ENCODE measurements at places on chromosomes 4 and X.

DNA sequence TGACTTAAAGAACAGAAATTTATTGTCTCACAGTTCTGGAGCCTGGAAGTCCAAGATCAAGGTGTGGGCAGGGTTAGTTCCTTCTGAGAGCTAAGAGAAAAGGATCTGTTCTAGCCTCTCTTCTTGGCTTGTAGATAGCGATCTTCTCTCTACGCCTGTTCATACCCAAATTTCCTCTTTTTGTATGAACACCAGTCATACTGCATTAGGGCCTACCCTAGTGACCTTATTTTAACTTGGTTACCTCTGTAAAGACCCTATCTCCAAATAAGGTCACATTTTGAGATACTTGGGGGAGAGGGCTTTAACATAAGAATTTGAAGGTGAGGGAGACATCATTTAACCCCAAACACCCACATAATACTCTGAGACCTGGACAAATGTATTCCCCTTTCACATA is 55.6 kb upstream of the SPP1 start:
- no peak for DNase-seq

DNA sequence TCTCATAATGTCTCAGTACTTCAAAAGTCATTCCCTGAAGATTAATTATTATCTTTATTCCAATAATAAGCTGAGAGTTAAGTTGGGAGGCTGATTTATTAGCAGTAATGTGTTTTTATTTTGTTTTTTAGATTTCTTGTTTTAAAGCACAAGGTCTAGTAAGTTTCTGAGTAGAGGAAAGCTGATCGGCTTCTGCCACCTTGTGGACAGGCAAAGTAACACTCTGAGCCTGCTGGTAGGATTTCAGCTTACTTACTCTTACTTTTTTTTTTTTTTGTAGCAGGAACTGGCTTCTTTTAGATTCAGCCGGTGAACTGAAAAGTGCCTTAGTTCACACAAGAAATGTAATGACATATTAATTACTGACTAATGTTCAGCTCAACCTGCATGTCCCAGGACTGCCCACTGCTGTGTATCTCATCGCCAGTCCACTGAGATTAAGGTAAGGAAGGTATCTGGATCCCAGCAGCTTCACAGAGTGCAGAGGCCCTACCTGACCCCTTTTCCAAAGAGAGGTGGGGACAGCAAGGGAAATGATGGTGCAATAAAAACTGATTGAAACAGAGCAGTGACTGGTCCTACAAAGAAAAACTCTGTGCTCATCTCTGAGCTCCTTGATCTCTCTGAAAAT is 126.5 kb downstream of the ADGRA3 start:
- peak; percentile 29 for DNase-seq

- no peak for DNase-seq
Measured at GRCh38 chrX:140711894-140712293, 2.3 kb downstream of the LINC00632 start.

DNA sequence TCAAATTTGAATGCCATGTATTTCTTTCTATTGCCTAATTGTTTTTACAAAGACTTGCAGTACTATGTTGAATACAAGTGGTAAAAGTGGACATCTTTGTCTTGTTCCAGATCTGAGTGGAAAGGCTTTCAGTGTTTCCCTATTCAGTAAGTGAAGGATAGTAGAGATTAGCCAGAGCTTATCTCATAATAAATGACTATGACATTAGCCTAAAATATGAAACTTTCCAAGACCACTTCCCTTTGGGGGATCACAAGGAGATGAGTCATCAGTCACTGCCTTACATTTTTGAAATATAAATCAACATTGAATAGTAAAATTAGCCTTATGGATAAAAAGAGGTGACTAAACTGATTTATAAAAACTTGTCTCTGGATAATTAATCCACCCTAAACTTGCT is 554.1 kb upstream of the MAGEB2 start:
- no peak for DNase-seq

- no peak for DNase-seq
Measured at GRCh38 chrX:55074851-55075467, at the start of gene PAGE2B. Gene PAGE2B, plus strand, starts transcription at chrX:55075030. Its CDS starts 1,012 bp downstream, at chrX:55076042.

DNA sequence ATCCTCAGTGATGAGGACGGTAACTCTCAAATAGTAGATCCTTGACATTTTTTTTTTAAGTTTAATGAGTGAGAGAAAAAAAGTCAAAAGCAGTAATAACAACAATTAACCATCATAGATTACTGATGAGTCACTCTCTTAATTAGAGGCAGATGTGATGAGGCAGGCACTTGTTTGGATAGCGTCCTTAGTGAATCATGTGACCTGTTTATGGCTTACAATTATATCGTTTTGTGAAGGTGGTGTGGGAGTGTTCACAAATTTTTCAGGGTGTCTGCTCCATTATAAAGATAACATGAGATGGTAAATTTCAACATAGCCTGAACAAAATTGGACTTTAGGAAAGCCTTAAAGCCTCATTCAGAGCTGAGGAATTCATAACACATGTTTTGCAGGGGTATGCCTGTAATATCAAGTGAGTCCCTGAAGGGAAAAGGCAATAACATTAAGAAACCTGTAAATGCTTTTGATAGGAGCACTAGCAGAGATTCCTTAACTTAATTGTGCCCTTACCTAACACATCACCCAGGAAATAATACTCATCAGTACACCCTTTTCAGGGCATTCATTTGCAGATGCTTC is 51.9 kb upstream of the XIAP start:
- no peak for DNase-seq

GRCh38 chr4:79632114-79632513 is 224.1 kb upstream of the GK2 start:
- DNase-seq: no peak

- no peak for DNase-seq
Measured at GRCh38 chr4:121551271-121551670, 145.5 kb downstream of the ANXA5 start.

DNA sequence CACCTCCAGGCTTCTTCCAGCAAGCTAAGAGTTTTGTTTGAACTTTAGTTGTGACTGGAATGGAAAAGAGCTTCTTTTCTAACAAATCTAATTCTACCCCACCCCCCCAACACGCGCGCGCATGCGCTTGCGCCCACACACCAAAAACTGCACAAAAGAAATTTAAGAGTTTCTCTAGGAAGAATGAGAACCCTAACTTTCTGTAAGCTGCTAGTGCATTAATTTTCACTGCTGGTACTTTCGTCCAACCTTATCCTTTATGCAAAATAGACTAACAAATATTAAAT is 9.0 kb upstream of the INTU start:
- no peak for DNase-seq

DNA sequence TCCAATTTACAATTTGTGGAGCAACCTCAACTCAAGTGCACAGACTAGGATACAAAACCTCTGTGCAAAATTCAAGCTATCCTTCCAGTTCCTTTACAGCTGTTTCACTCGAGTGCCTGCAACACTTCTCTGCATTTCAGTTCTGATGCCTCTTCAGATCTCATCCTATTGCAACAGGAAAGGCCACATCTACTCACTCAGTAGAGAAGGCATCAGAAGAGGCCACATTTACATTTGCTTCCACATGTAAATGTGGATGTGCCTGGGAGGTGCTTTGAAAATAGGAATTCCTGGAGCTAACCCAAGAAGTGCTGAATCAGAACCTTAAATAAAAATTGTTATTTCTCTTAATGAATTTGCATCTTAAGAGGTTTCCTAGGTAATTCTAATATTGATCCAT is 45.8 kb upstream of the SERTM2 start:
- no peak for DNase-seq

GRCh38 chr4:187069398-187069797 is 345.7 kb upstream of the FAT1 start:
- DNase-seq: no peak

DNA sequence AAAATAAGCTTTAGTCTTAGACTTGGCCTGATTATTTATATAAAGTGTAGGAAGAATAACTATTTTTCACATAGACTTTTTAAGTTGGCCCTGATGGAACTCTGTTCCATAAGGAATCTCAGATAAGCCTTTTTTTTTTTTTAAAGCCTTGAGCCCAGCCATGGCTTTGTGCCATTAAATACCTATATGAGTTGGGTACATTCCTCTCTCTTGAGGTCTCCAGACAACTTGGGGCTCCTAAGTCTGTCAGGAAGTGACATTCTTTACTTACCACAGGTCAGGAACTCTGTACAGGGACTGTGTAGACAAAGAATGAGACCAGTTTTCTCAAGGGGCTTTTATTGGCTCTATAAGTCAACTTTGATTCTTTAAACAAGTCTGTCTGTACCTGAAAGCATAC is 27.1 kb upstream of the IGFBP7 start:
- no peak for DNase-seq

DNA sequence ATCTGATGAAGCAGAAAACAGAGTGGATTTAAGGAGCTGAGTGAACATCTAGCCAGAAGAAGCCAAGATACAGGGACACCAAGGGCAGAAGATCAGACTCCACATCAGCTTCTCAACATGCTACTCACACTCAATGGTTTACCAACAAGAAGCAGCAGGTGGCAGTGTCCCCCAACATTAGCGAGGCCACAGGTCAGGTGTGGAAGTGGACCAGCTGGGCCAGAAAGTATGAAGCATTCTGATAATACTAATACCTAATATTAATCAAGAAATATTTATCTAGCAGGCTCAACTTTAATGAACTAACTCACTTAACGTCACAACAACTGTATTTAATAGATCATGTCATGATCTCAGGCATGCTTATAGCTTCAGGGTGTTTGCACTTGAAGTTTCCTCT is 73.4 kb upstream of the TTC29 start:
- peak; percentile 22 for DNase-seq

DNA sequence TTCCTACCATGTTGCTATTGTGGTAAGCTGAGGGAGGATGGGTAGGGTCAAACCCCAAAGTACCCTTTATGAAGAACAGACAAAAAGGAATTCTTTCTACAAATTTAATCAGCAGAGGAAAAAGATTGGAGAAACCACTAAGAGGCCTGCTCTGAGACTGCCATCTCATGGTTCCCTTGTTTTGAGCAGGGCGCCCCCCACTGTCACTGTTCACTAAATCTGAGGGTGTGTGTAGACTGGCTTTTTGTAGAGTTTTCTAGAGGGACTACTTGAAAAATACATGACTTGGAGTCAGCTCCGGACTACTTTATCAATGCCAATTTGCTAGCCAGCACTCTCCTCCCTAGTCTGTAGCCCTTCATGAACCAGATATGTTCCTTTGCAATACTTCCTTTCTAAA is 324.8 kb downstream of the FRMPD4 start:
- DNase-seq: no peak

DNA sequence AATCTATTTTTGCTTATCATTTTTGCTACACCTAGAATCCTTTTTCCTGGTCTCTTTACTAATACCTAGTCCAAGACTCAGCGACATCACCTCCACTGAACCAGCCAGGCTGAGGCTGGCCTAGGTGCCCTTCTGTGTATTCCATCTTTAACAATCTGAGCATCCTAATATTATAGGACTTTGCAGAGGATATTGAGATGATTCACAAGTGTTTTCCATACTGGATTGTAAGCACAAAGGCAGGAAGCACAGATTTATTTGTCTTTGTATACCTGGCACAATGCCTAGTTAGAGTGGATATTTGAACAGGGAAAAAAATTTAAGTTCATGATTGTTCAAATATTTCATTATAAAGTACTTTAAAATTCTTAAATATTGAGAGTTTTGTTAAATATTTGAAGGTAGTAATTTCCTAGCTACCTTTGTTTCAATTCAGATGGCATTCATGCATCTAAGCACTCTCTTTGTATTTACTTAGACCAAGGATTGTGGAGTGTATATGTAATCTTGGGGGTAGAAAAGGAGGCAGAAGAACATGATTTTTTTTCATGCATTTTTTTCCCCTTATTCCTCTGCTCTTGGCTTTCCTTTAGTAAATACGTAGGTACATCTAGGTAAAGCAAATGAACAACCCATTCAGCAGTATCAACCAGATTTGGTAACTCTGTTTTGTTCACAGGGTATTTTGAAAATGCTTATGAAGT is 18.4 kb downstream of the SMARCA5 start:
- DNase-seq: no peak

DNA sequence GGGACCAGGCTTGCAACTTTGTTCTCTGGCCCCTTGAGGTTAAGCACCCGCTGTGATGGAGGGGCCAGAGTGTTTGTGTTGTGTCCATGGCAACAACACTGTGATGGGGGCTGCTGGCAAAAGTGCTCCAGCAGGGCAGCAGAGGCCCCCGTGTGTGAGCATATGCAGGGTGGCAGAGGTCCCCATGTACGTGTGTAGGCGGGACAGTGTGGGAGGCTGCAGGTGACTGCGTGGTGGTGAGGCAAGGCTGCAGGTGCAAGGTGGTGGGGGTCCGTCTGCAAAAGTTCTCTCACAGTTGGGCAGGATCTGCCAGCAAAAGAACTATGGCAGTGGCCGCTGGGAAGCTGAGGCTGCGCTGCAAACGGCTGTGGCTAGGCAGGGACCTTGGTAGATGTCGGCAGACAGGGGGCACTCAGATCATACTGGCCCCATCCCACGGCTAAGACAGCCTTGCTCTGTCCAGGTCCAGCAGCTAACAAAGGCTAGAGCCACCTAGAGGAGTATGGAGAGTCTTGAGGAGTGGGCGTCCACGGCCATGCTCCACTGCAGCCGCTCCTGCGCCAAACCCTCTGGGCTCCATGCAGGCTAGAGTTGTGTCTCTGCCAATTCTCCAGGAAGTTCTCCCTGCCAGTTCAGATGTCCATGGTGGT is 46.8 kb upstream of the PASD1 start:
- no peak for DNase-seq

DNA sequence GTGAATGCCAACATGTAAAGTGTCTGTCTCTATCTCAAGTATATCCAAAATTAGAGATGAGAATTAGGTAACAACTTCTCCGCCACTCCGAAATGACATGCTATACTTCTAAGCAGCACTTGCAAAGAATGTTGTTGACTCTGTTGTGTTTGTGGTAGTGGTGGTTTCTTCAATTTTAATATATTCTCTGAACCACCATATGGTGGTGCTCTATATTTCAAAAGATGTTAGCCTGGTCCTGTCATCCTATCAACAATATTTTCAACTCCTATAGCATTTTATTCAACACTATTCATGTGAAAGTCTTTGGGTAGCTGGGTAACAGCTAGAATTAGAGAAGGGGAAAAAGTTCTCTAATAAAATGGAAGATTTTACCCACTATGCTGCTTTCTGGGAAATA is 1622.8 kb upstream of the IGFBP7 start:
- DNase-seq: no peak

DNA sequence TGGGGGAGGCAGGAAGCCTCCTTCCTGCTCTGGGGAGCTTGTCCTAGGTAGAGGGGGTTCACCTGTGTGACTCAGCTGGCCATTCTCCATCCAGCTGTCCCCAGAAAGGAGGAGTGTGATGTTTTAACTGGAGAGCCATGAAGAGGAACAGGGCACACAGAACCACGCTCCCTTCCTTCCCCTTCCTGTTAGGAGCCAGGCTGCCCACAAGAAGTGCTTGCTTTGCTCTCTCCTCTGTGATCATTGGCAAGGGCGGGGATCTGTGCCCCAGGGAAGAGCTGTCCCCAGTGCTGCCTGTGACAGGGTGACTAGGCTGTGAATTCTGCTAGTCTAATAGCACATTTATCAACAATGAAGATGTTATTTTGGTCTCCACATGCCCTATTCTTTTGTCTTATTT is 169.6 kb upstream of the GATB start:
- DNase-seq: no peak

- DNase-seq: no peak
Measured at GRCh38 chr4:83631066-83631465, 95.2 kb downstream of the GPAT3 start.

Measured in activated T-helper 2 cell treated with anti-CD3 and anti-CD28 coated beads, Interferon-gamma antibody, Interleukin-2, Interleukin-4, amounts not matched to agents 10 μg/mL and 5 μg/mL and 100 μg/mL, durations not matched to agents 14 hours and 24 hours and 36 hours (primary cell).